ACHN (cell line): ENCODE measurements at places on chromosomes 5 and 9.

DNA sequence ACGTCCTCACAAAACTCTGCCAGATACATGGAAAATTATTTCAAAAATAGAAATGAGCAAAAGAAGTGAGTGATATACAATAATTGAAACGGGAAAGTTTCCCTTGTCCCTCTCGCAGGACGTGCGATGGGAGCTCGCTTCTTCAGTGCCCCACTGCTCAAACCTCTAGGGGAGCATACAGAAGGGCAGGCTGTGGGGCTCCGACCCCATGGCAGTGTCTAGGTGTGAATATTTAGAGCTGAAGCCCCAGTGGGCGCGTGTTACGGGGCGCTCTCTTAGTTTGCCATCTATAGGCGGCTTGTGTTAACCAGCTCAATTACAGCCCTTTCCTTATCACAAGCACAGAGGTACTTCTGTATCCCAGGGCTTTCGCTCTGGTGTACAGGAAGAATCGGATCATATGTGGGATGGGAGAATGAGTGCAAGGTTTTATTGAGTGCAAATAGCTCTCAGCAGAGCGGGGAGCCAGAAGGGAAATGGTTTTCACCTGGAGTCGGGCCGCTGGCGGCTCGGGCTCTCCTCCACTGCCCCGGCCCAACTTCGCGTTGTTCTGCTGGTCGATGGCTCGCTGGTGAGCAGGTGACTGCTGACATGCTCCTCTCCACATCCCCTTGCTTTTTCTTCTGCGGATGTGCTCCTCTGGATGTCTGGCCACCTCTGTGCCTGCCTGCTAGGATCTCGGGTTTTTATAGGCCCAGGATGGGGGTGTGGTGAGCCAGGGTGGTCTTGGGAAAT, 334.0 kb upstream of the PTPRD start:
- no peak for DNase-seq

- DNase-seq: no peak
Measured at GRCh38 chr9:93829271-93830011, 125.7 kb downstream of the BARX1 start.

GRCh38 chr9:94908583-94909249, 182.2 kb downstream of the AOPEP start:
- peak; percentile 92 for DNase-seq

GRCh38 chr5:14038341-14038959, 94.0 kb upstream of the DNAH5 start:
- peak; percentile 60 for DNase-seq

- peak; percentile 69 for DNase-seq
Measured at GRCh38 chr5:173823721-173824567, 64.2 kb upstream of the CPEB4 start.

GRCh38 chr9:109031241-109031640, 17.9 kb upstream of the CTNNAL1 start:
- DNase-seq: no peak

DNA sequence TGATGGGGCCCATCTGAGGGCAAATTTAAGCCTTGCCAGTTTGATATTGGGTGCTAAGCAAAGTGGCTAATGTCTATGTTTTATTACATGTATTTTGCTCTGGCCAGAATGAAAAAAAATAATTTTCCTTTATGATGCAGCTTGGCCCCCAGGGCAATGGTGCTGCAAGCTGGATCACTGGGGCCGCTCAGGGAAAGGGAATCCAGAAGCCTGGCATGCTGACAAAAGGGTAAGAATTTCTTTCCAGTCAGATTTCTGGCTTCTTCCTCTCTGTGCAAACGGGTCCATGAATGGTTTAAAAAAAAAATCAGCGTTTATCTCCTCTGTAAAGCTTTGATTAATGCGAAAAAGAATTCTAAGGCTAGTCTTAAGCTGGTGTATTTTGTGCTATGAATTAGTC, 138.4 kb downstream of the MAPKAP1 start:
- DNase-seq: no peak

DNA sequence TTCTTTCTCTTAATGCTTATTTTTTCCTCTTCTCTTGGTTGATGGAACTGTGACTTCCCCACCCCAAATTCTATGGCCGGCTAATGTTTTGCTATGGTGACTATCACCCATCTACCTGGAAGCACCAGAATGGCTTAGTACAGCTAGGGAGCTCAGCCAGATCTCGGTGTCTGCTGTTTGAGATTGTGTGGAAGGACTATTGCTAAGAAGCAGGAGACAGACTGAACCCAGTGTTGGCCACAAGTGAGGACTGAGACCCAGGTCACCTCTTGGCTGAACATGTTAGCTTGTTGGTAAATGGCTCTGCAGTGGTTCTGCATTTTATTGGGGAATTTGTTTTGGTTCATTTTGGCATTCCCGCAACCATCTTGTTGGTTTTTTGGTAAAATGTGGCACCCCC, 2.7 kb downstream of the PRRC2B start:
- DNase-seq: no peak

DNA sequence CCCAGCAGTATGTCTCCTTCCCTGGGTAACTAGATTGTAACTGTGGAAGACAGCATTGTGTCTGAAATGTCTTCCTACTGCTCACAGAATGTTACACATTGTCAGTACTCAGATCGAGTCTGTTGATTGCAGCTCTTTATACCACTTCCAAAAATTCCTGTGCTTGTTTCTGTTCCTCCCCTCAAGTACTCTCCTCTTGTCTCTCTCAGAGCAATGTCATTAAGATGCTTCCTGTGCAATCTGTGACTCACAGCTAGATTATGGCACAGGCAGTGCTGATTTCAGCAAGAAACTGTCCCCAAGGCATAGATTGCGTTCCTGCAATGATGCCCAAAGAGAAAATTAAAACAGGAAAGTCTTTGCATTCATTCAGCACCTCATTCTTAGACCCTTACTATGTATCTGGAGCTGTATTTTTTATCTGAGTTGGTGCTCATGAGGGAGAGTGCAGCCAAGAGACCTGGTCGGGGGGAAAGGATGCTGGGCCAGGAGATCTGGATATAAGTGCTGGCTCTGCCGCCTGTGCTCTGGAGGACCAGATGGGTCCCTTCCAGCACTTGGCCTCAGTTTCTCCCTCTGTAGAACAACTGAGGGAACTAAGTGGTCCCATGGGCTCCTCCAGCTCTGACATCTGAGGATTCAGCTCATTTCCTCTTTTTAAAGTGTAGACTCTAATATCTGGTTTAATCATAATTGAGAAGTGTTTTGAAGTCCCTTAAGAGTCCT, 40.8 kb upstream of the GNPDA1 start:
- peak; percentile 19 for DNase-seq

DNA sequence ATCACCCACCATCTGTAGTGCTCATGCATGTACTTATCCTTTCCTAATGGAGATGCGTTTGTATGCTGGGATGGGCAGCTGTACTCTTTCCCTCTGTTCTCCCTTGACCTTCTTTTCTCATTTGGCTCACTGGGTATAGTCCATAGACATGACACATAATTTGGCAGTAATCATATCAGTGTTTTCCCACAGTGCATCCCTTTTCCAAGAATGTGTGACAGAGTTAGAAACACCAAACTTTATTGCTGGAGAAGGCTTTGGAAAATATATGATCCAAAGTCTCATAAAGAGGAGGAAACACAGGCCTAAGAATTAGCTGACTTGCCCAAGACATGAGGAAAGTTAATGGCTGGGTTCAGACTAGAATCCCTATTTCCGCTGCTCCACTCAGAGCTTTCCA, 1233.4 kb upstream of the DMAC1 start:
- no peak for DNase-seq
